ENCODE measurements at places on chromosomes 7 and 10.

- peak; percentile 21 for DNase-seq
Observed at GRCh38 chr10:16585103-16585502, 63.4 kb upstream of the C1QL3 start.

- no peak for DNase-seq
Observed at GRCh38 chr7:46485481-46486065, 564.5 kb upstream of the IGFBP3 start.

GRCh38 chr7:126179916-126180315 is 1072.8 kb downstream of the GRM8 start:
- DNase-seq = no peak

- no peak for DNase-seq
Observed at GRCh38 chr7:104851268-104851667, 162.7 kb upstream of the KMT2E start.

GRCh38 chr7:106405697-106406141 is 120.9 kb upstream of the NAMPT start:
- DNase-seq = no peak

- DNase-seq = peak; percentile 76
Observed at GRCh38 chr7:32479574-32480200, 10.5 kb downstream of the LSM5 start.

DNA sequence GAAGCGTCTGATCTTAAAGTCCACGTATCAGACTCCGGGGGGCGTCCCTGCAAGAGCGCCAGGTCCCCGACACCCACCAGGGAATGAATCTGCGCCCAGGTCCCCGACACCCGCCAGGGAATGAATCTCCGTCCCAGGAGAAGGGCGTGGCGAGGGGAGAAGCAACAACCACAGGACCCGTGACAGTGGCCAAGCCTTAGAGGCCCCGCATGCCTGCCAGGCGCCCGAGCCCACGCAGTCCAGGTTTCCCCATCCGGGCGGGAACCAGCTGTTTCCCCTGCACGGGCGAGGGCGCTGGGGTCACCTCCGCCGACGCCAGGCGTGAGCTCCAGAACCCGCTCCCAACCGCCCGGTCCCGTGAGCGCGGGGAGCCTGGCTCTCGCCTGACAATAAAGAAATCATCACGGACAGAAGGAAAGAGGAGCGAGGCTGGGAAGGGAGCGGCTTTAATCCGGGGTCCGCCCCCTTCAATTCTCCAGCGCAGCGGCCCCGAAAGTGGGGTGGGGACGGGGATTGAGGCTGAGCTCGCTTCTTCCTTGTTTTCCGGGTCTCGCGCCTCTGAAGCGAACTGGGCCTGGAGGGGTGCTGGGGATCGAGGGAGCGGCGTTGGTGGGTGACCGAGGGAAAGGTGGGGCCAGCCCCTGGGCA is 29.0 kb upstream of the BMS1 start:
- DNase-seq = no peak

- no peak for DNase-seq
Observed at GRCh38 chr7:100456562-100456961, 7.5 kb downstream of the SPACDR start.

- no peak for DNase-seq
Observed at GRCh38 chr10:103470761-103471653, 8.0 kb downstream of the CALHM3 start.

DNA sequence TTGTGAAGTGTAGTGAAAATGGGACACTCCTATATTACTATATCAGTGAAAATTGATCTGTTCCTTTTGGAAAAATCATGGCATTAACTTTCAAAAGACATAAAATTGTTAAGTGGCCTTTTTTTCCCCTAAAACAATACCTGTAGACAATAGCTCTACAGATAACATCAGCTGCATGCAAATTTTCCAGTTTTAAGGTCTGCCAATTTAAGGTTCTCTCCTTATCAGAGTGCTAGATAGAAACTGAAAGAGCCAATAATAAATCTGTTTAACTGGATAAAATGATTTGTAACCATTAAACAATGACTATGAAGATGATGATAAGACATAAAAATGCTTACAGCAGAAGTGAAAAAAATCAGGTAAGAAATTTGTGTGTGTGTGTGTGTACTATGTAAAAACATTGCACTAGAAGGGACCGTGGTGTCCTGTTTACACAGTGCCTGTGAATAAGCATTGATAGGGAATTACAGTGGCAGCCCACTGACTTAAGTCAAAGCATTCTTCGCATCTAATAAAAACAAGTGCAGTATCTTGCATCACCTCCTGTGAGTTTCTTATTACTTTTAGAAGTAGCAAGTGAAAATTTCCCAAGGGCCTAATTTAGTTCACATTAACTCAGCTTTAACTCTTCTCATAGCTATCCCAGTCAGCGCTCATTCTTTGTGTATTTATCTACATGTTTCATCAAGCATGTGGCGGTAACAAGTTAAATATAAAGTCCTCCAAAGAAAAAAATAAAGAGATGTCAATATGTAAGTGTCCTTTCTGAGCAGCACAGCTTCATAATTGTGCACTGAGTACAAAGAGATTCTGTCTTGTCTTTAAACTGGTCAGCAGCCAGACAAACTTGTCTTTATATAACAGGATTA is 261.9 kb downstream of the ARL4A start:
- DNase-seq = peak; percentile 71

- no peak for DNase-seq
Observed at GRCh38 chr10:105967256-105967655, 1197.2 kb downstream of the SORCS1 start.

DNA sequence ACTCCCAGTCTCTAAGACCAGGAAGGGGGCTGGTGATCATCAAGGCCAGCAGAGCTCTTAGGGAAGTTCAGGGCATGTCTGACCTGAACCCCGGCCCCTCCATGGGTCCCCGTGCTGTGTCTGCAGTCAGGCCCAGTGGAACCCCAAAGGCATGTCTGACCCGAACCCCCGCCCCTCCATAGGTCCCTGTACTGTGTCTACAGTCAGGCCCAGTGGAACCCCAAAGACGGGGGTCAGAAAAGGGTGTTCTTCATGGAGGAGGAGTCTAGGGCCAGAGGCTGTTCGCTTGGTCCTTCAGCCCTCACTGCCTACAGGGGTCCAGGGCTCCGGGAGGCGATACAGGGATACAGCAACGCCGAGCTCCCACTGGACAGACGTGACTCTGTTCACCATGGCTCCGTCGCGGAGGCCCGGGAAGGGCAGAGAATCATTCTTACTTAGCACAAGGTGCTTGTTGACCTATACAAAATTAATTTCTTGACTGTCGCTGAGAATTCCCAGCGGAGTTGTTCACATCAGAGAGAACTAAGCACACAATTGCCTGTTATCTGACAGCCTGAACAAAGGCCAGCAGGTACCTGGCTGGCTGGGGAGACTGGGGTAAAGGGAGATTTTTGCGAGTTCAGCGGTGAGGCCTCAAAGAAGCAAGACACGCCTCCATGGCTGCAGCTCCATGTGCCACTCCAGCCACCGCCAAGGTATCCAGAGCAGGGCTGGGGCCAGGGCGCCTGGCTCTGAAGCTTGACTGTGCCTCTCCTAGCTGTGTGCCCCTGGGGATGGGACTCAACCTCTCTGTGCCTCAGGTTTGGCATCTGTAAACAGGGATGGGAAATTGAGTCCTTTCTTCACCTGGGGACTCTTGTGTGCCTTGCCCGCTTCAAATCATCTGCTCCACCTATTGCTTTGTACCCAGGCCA is 26.8 kb downstream of the EN2 start:
- no peak for DNase-seq

DNA sequence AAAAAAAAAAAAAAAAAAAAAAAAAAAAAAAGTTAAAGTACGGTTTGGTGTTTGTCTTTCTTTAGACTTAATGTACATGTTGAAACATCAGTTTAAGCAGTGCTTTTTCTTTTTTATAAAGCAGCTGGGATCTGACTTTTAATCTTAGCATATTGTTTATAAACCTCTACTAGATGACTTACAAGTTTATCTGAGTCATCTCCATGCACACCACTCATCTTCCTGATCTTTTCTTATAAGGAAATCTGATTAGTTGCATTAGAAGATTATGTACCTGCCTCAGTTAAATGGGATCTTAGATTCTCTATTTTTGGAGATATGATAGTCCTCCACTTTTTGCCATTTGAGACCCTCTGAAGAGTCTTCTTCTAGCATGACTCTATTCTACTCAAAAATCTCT is 391.9 kb upstream of the LRGUK start:
- DNase-seq = no peak

DNA sequence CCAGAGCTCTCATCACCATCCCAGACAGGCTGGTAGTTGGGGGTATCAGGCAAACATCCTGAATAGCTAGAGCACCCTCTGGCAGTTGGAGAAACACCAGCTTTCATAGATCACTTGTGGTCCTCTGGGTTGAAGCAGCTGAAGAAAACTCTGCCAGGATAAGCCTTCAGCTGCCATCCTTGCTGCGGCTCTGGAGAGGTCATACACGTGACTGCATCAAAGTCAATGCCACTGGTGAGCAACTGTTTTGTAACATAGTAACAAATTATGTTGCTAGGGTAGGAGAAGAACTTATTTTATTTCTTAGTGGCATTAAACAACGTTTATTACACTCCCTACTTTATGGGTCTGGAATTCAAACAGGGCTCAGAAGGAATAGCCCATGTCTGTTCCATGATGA is 19.2 kb upstream of the PANK1 start:
- DNase-seq = no peak

- no peak for DNase-seq
Observed at GRCh38 chr10:111175787-111176186, 99.0 kb downstream of the ADRA2A start.

DNA sequence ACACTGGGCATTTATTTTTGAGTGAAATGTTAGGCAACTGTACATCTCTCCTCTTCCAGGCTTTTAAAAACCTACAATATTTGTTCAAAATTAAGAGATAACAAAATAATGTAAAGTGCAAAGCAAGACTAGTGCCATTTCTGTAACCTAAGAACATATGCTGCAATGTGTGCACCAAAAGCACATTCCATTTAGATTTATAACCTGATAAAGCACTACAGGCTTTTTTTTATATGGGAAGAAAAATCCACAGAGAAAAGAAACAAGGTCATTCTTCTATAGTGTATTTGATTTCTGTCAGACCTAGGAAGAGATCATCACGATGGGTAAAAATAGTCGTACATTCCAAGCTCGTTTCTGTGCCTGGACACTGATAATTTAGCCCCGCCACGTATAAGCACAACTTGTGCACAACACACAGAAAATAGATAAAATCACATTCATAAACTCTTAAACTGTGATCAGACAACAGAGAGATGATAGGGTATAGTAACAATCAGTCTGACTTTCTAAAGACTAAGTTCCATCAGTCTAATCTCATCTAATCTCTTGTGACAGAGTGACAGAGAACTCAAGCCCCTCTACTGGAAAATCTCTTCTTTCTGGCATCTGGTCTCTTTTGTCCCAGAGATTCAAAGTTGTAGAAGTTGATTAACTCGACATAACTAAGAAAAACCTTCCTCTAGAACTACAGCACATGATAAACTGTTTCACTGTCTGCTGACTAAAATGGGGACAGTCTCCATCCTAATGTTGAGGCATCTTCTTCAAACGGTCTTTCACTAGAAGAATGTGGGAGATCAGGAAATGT is 6.7 kb downstream of the LAMB1 start:
- DNase-seq = peak; percentile 69

DNA sequence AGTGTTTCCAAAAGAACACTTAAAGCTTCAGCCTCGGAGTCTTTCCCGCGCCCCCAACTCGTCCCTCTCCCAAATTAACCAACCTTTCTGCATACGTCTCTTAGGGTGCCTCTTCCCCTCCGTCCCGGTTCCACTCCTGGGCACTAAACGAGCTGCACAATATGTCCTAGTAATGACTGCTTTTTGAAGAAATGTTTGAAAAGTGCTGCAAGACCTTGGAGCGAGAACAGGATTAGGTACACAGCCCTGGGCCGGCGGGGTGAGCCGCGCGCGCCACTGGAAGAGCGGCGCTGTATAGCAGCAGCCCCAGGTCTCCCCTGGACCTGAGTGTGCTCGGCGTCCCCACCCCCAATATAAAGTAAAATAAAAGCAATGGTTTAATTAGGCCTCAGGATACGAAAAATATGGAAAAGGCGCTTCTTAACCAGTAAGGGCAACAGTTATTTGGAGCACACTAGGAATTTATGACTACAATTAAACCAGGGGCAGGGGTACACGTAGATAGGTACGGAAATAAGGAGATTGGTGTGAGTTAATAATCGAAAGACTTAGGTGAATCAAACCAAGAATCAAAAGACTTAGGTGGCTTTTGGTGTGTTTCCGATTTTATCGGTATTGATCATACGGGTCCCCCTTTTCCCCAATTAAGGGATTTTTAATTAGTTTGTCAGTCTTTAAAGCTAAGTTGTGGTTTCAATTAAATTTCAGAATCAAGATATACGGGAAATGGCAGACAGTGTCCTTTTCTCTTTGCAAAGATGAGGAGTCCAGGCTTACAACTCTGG is 1.9 kb downstream of the TET1 start:
- DNase-seq = no peak

GRCh38 chr10:119101366-119102098 is 2.4 kb upstream of the DENND10 start:
- no peak for DNase-seq

DNA sequence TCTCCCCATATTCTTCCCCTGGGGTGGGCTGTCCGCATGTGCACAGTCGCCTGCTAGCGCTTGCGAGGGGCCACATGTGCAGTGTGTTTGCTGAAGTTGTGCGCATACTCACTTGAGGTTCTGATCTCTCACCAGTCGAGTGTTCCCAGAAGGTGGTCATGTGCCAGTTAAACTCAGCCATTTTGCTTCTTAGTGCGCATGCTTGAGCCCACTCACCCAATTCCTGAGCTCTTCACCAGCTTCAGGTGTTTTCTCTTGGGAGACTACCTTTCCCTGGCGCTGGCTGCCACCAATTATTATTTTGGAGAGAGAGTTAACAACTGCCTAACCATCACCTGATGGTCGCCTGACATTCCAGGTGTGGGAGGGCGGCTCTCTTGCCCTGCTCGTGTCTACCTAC is 25.2 kb upstream of the CPN1 start:
- no peak for DNase-seq

GRCh38 chr7:36131499-36131898 is 21.6 kb upstream of the EEPD1 start:
- no peak for DNase-seq

- no peak for DNase-seq
Observed at GRCh38 chr7:44489955-44490350, 505 bp downstream of the NUDCD3 start.

DNA sequence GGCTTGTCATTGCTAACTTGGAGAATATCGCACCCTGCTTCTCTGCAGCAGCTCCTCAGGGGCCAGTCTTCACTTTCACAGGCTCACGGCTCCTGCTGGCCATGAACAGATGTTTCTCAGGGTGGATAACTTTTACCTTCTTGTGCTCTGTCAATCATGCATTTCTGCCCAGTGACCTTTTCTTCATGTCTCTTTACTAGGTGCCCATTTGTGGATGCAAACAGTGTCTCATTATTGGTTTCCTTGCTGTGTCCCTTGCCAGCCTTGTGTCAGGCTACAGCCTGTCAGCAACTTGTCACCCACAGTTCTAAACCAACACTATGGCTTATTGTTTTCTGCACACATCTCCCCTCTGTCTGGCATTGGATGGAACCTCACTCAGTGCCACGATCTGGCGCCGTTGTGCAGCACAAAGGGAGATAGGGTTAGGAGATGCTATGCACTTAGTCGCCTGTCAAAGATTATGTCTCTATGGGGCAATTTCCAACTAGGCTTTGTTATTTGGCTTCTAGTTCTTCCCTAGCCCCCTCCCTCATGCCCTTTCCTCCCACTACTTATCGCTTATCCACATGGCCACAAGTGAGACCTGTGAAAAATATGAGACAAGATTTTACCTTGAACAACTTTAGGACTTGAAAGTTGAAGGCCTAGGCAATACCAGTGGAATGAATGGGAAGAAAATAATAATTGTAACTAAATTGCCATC is 45.7 kb upstream of the NXPH1 start:
- DNase-seq = no peak

GRCh38 chr7:54813398-54813797 is 54.4 kb upstream of the SEC61G start:
- no peak for DNase-seq

All from COLO829 (cell line).